ENCODE measurements at places on chromosomes 1 and 21. TPM values are rescaled to one million over a fixed set of nuclear protein-coding genes. Genes with fewer than 3 reads are reported as not detected.

The SPATA21 gene
- total RNA-seq, result not detected

The OR6P1 gene
- not detected for total RNA-seq

The RAB42 gene
- 4.5 TPM for total RNA-seq

The GREM2 gene
- total RNA-seq, result 0.59 TPM

The LRRIQ3 gene
- 0.14 TPM for total RNA-seq

The MARK1 gene
- total RNA-seq, result 0.59 TPM

The ARHGEF11 gene
- total RNA-seq, result 31.0 TPM

The RGSL1 gene
- total RNA-seq, result not detected

The MROH9 gene
- total RNA-seq, result not detected

The IL22RA1 gene
- not detected for total RNA-seq

The SERTAD4 gene
- total RNA-seq, result 0.78 TPM

The TPRG1L gene
- 26.9 TPM for total RNA-seq

The PODN gene
- total RNA-seq, result 1.5 TPM

The F13B gene
- not detected for total RNA-seq

The SLAMF7 gene
- total RNA-seq, result not detected

The HSPB7 gene
- 5.9 TPM for total RNA-seq

The FCER1G gene
- 0.59 TPM for total RNA-seq

The ASPM gene
- 3.9 TPM for total RNA-seq

The CACNA1S gene
- total RNA-seq, result not detected

The C1orf56 gene
- total RNA-seq, result 1.5 TPM

Measured in smooth muscle cell of the umbilical artery (primary cell).